Skin of body (tissue), 3 donors: ENCODE measurements at places on chromosomes 5 and 9.

GRCh38 chr5:155598552-155598951 lies 585.0 kb downstream of the KIF4B start:
- no peak for DNase-seq

GRCh38 chr9:5560443-5561100 lies 50.2 kb downstream of the PDCD1LG2 start:
- DNase-seq = no peak

GRCh38 chr9:95446984-95447383 lies 69.8 kb downstream of the PTCH1 start:
- DNase-seq = no peak

DNA sequence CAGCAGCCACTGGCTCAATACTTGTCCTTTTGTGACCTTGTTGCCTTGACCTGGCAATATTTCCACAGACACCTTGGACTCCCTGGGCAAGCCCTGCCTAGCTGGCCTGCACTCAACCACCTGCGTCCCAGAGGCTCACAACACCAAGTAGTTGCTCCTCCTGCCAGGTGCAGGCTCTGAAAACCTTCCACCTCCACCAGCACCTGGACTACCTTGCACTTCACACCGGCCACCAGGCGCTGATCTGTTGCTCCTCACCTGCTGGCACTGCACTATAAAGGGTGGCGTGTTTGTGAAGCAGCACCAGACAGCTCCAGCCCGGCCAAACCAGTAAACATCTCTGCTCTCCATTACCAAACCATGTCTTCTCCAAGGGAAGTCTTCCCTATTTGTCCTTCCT lies 997.7 kb downstream of the PTPRD start:
- DNase-seq = no peak

GRCh38 chr5:141513627-141514329 lies 24.9 kb downstream of the PCDHGC5 start:
- peak; percentile 90 for DNase-seq

DNA sequence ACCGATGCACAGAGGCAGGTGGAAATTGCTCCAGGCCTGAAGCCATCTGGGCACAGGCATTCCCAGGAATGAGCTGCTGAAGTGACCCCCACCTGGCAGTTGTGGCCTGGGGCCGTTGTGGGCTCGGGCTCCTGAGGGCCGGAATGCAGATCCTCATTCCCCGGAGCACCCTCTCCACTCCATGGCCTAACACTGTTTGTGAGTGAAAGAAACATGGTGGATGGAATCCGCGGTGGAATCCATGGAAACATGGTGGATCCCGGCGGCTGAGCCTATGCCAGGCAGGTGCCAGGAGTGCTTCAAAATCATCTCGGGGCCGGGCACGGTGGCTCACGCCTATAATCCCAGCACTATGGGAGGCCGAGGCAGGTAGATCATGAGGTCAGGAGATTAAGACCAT lies 3.6 kb upstream of the SARDH start:
- DNase-seq = no peak

GRCh38 chr5:21397693-21398092 lies 1409.7 kb upstream of the CDH18 start:
- DNase-seq = no peak

DNA sequence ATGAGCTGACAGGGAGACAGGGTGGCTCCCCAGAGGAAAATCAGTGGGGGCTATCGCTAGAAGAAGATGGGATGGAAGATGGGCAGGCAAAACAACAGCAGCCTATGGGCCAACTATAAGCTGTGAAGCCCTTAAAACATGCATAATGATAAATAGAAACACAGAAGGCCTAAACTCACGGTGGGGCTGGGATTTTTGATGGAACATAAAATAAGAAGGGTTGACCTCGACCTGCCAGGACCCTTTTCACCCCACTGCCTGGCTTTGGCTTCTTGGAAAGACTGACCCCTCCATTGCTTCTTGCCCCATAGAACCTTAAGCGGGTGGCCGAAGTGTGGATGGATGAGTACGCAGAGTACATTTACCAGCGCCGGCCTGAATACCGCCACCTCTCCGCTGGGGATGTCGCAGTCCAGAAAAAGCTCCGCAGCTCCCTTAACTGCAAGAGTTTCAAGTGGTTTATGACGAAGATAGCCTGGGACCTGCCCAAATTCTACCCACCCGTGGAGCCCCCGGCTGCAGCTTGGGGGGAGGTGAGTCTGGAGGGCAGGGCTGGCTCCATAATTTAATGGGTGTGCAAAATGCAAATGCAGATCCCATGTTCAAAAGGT lies 36.5 kb upstream of the SAP30L start:
- no peak for DNase-seq

GRCh38 chr5:73120222-73121118 lies at the start of gene TMEM171:
TMEM171 (plus strand) TSS chr5:73120575; CDS start chr5:73123374, 2,799 bp downstream.
- no peak for DNase-seq
